Hematopoietic multipotent progenitor cell treated with erythropoietin and hydrocortisone succinate and interleukin-3 and kit ligand, for 15 days (in vitro differentiated cells): ENCODE measurements at places on chromosomes 4 and X.
A peak's percentile ranks its signal among the peaks of the same experiment; 100 is the strongest.

GRCh38 chrX:97405031-97405660 lies 521.4 kb downstream of the RPA4 start:
- no peak for DNase-seq

GRCh38 chr4:8176547-8177399 lies 18.2 kb upstream of the ABLIM2 start:
- no peak for DNase-seq

DNA sequence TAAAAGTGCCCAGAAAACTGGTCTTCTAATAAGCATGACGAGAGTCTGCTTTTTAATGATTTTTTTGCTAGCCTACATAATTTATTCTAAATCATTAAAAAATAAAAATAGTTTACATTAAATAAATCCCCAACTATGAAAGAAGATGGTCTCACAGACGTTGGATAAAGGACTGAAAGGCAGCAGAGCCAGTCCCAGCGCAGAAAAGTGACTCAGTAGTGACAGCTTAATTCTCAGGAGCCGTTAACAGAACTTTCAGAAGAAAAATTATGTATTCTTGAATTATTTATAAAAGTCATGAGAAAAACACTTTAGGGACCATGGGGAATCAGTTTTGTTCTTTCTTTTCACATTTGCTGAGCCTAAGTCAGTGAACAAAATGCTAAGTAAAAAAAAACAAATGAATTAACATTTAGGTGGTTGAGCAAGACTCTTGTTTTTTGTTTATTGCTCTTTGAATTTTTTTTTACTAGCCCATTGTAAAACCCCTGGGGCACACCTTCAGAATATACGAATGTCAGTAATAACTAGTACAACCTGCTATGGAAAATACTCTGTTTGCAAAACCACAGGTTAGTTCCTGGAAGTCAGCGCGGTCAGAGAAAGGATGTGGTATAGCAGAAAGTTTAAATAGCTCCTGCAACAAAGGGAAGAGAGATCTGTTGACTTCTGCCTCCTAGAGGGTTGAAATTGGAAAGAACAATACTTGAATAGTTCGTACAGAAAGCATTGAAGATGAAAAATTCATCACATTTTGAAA lies 50.4 kb upstream of the CCDC160 start:
- no peak for DNase-seq

DNA sequence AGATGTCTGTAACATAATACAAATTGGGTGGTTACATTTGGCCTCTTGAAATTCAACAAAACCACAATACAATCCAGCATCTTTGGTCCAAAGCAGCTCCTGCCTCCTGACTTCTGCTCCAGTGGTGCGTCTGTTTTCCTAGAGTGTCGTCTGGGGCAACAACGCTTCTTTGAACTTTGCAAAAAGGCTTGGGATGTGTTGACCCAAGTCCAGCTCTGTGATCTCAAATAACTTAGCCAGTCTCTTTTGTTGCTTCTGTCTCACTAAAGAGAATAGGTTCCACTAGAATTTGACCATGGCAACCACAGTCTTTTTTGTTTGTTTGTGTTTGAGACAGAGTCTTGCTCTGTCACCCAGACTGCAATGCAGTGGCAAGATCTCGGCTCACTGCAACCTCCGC lies 324.0 kb downstream of the DHRSX start:
- DNase-seq, result no peak

DNA sequence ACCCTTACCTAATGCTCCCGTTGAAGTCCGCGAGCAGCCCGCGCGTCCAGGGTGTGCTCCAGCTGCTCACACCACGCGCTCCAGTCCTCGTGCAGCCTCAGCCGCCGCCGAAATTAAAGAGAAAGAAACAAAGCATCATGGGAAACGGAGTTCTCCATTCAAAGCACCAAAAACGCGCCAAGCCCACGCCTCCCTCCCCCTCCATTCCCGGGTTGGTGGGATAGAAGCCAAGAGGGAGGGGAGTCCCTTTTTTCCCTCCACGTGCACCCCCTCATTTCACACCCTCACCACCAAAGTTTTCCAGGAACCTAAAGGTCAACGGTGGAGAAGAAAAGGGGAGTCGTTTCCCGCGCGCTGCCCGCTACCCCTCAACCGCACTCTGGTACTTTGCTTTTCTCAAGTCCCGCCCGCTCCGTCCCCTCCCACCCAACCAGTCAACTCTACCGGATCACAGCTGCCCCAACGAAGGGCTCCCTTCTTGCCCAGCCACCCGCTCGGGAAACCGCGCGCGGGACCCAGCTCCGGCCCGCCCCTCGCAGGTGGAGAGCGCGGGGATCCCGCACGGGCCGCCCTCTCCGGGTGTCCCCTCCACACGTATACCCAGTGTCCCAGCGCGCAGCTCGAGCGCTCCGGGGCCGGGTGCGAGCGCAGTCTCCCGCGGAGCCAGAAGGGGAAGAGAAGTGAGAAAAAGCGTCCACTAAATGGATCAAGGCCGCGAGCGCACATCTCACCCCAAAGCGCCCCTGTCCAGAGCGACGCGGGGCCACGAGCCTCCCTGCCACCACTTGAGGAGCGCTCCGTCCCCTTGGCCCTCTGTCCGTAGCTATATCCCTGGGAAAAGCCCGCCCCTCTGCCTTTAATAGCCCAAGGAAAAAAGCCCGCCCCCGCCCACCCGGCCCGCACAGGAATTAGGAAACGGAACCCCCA lies 65.1 kb upstream of the CCDC160 start:
- DNase-seq, result no peak

DNA sequence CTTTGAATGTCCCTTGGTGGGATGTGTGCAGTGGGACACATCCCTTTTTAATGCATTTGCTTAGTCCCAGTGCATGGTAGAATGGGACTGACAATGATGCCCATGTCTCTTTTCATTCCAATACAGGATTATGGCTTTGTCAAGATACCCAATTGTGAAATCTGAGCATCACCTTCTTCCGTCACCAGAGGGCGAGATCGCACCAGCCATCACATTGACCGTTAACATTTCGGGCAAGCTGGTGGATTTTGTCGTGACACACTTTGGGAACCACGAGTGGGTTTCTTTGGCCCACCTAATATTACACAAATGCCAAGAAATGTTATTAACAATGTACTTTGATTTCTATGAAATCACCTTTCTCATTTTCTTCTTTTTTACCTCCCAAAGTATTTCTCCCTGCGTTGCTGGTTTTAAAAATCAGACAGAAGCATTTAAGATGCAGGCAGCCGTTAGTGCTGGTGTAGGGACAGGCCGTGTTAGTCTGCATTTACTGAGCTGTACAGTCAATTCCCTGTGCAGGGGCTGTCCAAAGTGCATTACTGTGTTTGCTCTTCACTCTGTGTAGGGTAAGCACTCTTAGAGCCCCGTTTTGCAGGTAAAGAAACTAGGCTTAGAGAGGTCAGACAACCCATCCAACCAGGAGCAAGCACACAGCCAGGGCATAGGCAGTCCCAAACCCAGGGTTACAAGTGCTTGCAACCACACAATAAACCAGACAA lies 46.5 kb downstream of the CWH43 start:
- DNase-seq, result no peak

DNA sequence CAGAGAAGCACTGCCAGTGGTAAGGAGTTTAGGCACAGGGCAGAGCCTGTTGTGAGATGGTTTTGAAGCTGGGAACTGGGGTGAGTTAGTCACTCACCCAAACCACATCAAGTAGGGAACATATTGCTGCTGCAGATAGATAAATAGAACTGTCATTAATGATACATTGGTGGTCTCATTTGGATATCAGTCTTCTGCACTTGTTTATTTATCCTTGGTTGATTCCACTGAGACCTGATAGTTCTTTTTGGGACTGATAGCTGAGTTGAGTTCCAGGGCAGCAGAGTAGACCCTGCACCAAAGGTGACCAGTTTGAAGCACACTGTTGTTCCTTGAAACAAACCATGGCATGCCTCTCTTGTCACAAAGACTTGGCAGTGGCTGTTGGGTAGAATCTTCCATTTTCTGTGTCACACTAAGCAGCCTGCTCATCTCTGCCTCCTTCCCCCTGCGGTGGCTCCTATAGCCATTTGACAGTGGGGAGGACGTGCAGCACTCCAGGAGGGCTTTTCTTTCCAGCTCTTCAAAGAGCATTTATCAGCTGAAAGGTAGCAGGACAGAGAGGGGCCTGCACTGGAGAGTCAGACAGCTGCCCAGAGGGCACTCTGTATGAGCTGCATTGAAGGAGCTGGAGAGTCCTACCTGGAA lies 59.7 kb upstream of the TMEM164 start:
- peak; percentile 3 for DNase-seq

DNA sequence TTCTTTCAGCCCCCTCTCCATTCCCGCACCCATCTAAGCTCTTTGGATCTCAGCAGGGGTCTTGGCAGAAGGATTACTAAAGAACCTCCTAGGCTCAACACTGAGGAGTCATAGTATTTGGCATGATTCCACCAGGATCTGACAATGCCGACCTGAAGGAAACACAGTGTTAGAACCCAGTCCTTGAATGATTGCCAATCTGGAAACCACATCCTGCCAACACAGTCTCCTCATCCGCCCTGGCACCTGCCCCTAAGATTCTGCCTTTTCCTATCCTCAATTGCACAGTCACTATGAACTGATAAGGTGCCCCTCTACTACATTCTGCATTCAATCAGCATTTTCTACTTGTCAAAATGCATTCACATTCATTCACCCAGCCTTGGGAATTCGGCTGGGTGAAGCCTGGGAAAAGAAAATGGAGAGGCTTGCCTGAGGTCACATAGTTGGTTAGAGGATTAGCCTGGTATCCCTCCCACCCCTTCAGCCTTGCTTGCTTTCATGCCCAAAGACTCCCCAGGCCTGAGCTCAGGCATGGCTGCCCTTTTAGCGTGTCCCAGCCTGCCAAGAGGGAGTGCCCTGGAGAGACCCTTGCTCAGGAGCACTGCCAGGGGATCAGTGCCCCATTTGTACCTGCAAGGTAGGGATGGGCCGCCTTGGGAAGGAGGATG lies 2.2 kb upstream of the CLDN2 start:
- no peak for DNase-seq

GRCh38 chr4:122099896-122100295 lies 52.2 kb upstream of the BLTP1 start:
- DNase-seq, result no peak

DNA sequence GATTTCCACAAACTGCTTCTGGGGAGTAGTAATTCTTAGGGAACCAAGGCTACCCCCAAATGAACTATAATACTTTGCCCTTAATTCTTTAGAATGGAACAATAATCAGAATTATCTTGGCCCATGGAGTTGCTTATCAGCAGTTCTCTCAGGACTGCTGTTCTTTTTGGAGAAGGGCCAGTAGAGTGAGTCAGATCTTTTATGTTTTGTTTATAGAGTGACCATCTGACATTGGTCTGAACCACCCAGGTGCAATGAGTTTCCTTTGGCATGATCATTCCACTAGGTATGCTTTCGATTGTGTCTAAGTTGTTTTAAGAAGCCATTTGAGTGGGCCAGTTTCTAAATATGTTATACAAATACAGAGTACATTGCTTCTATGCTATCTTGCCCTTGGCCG lies 31.8 kb downstream of the PRRG1 start:
- DNase-seq, result no peak

GRCh38 chr4:171721937-171722336 lies 91.3 kb upstream of the GALNTL6 start:
- DNase-seq, result no peak

DNA sequence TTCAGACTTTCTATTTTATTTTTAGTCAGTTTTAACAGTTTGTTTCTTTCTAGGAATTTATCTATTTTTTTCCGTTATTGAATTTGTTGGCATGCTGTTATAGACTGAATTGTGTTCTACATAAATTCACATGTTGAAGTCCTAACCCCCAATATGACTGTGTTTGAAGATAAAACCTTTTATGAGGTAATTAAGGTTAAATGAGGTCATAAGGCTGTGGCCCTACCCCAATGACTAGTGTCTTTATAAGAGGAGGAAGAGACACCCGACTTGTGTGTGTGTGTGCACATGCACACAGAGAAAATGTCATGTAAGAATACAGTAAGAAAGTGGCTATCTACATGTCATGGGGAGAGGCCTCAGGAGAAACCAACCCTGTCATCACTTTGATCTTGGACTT lies 146.3 kb downstream of the BRWD3 start:
- DNase-seq, result no peak

DNA sequence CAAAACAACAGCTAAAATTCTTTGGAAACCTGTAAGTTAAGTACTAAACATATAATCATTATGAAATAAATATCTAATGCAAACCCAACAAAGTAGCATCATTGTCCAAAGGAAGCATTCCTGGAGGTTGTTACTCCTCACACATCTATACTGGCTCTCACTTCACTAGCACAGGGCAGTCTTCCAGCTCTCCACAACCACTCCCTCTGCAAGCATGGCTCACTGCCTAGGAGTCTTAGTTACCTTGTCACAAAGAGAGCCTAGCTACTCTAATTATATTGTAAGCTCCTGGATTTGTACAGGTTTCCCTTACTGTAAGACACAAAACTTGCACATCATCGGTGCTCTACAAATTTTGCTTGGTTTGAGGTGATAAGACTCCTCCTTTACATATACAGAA lies 76.1 kb downstream of the AMMECR1 start:
- DNase-seq, result peak; percentile 11

DNA sequence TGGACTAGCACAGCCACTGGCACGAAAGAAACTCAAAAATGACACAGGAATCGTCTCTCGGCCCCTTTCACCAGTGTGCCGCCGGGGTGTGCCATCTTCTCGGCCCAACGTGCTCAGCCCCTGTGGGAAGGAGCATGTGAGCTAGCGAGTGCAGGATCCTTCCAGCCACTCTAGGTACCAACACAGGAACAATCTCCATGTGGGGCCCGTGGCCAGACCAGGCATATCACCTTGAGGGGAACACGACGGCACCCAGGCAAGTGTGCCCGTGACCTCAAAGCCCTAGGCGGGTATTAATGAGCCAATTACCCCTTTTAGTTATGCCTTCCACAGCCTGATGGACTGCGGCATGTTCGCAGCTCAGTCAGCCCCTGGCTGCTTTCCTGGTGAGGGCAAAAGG lies 231.5 kb downstream of the FAT4 start:
- no peak for DNase-seq

DNA sequence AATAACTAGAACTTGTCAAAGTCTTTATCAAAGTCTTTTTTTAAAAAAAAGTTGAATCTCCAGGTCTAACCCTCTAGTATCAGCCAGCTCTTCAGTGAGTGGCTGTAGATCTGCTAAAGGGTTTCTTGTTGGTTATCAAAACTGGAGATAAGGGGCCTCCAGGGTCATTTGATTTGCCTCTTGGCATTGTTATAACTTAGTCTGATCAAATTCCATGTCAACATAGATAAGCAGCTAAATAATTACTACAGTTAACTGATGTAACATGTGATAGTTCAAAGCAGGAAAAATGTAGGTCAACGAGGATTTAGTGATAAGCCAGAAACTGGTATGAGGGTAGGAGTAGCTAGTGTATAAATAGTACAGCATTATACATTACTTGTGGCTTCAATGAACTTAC lies 465.1 kb downstream of the PDHA2 start:
- DNase-seq, result no peak

DNA sequence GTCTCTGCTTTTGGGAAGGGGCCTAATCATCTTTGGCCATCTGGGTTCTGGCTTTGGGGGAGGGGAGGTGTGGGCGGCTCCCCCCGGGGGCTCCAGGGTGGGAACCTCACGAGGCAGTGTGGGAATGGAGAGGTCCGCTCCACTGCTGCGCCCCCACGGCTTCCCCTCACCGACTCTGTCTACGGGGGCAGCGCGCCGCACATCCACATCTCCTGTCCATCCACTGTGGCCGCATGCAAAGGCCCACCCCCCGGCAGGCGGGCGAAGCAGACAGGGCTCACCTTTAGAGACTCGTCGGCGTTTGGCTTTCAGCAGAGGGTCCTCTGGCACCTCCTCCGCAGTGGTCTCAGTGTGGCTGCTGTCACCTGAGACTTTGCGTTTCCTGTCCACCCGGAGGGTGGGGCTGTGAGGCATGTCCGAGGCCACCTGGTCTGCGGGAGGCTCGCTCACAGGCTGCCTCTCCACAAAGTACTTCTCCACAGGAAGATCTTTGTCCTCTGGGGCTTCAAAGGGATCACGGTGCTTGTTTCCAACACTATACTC lies 33.6 kb downstream of the BCOR start:
- no peak for DNase-seq
